ENCODE measurements at places on chromosomes 5 and 9.

DNA sequence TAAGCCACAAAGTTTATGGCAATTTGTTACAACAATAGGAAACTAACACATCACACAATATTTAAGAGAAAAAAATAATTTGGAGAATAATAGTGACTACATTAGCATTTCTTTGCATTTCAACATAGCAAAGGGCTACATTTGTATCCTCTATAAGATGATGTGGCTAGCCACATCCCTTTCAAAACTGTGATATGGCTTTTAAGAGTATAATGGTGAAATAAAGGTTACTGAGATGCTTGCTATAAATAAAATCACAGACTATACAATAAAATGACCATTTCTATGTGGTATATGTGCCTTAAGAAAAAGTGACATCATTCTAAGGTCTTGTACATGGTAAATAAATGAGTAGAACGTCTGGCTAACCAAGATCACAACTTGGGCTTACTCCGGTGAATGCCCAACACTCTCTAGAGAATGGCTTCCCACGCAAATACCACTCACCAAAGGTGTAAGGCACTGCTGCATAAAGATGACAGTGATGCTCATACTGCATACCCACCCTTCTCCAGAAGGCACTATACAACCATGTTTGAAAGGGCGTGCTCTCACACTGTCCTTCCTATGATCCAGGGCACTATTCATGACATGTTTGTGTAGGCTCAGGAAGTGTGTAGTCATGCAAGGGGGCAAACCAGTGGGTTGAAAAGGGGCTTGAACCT lies 286.5 kb downstream of the MLLT3 start:
- no peak for DNase-seq

DNA sequence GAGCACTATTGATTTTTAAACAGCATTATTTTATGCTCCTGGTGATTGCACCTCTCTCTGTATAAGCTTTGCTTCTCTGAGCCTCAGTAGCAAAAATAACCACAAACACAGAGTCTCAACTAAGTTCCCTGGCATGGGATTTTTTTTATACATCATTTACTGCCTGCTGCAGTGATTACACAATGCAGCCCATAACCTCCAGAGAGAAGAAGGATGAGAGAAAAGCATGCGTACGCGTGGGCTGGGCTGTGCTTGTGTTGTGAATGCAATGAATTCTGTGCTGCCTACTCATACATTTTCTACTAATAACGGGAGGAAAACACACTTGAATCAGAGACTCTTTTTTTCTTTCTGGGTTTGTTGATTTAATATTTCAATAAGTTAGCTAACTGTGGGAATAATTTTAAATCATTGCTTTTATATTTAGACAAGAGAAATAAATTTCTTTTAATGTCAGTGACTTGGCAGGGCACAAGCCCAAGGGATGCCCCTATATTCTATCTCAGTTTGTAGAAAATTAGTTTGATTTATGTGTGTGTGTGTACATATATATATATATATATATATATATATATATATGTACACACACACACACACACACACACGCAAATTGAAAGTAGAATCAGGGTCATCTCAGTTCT lies 351.5 kb downstream of the MED10 start:
- no peak for DNase-seq

GRCh38 chr5:109468288-109468676 lies 58.5 kb upstream of the PJA2 start:
- no peak for DNase-seq

DNA sequence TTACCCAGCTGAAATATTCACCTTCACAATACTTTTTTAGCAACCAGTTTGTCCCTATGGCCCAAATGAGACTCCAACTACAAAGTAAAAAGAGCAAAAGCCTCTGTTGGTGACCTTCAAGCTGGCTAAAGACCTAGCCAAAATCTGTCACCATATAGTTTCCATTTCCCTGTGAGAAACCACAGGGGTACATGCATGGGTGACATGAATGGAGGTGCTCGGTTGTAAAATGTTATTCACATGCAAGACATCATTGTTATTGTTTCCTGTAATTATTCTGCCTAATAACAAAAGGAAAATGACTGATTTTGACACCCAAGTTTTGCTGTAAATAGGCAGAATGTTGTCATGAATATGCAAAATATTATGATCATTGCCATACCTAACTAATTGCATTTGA lies 285.3 kb downstream of the ZNF608 start:
- DNase-seq = no peak

GRCh38 chr9:135670721-135671590 lies 7.8 kb downstream of the LCN9 start:
- no peak for DNase-seq
